ENCODE measurements at places on chromosomes 4 and X. TPM values are rescaled to one million over a fixed set of nuclear protein-coding genes. Genes with fewer than 3 reads are reported as not detected.

- no peak overlapping the region for H3K27ac ChIP-seq
- no peaks in the 10 kb centered on the region for H3K27me3 ChIP-seq
- H3K4me3 ChIP-seq = no peak overlapping the region
Observed at GRCh38 chr4:5760246-5760645, 49.2 kb downstream of the EVC start.

- no peak for DNase-seq
- no peak overlapping the region for H3K4me3 ChIP-seq
- H3K27ac ChIP-seq = no peak overlapping the region
- H3K27me3 ChIP-seq = no peaks in the 10 kb centered on the region
- H3K36me3 ChIP-seq = no peaks in the 10 kb centered on the region
Observed at GRCh38 chr4:39067031-39067430, 5.0 kb downstream of the KLHL5 start.

GRCh38 chrX:40663880-40664630, 16.7 kb upstream of the CXorf38 start:
- no peak overlapping the region for H3K4me3 ChIP-seq
- H3K36me3 ChIP-seq = peaks cover 90% of the 10 kb centered on the region
- DNase-seq = peak; percentile 75
- no peaks in the 10 kb centered on the region for H3K4me1 ChIP-seq
- no peaks in the 10 kb centered on the region for H3K27me3 ChIP-seq

GRCh38 chr4:118124997-118125396, 90.7 kb downstream of the NDST3 start:
- DNase-seq = no peak
- no peak overlapping the region for H3K4me3 ChIP-seq
- no peaks in the 10 kb centered on the region for H3K27me3 ChIP-seq
- H3K27ac ChIP-seq = no peak overlapping the region

DNA sequence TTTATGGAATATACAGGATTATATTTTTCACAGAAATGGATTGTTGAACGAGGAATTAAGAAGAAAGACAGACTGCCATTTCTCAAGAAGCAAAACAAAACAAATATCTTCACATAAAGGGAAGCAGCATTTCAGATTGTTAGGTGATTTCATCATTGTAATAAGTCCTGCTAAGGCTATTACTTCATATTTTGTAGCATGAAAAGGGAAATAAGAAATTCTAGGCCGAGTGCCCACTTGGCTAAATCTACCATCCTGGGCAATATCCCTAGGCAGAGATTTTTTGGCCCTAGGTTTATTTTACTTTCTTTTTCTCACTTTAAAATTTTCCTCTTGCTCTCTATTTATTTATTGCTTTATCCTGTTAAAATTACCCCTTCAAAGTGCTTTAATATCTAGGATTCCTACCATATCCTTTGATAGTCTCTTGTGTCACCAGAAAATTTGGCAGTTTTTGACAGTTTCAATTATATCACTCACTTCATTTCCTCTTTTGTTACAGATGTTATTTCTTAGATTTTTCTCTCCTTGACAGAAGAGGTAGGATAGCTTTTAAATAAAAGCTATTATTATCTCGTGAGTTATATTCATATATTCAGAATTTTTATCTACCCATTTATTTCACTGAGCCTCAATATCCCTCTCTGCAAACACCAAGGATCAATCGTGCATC, 142.3 kb downstream of the PDGFC start:
- no peak overlapping the region for H3K4me3 ChIP-seq
- no peak overlapping the region for H3K27ac ChIP-seq
- DNase-seq = no peak
- H3K36me3 ChIP-seq = no peaks in the 10 kb centered on the region
- H3K4me1 ChIP-seq = no peaks in the 10 kb centered on the region

DNA sequence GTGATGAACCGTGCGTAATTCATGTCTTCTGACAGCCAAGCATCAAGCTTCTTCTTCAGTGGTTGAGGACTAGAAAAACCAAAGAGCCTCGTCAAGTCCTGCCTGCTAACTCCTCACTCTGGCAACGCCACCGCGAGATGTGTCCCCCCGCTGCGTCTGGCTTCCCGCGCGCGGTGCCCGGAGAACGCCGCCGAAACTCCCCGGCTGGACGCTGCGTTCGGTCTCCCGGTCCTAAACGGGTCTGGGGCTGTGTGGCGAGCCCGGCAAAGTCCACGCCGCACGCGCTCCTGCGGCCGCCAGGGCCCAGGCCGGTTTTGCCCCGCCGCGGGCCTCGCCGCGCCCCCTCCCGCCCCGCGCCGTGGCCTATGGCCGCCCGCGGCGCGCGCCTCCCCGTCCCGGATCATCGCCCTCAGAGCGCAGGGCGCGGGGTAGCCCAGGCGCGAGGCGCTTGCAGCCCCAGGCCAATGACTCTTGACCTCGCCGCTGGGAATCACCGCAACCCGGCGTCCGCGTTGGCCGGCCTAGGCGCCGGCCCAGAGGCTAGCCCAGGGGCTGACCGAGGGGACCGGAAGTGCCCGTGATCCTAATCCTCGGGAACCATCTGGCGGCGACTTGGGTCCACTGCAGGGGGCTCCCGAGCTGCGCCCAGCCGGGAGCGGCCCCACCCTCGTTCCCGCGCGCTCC, at the start of gene AADAT:
AADAT (minus strand) TSS at position 289 of the 684 bp plus-strand sequence; CDS start at position 23, 266 bp downstream.
- H3K27ac ChIP-seq = no peak within 1 kb of the TSS
- no peaks in the 10 kb centered on the region for H3K27me3 ChIP-seq
- H3K36me3 ChIP-seq = peaks cover 30% of the 10 kb centered on the region
- peak; percentile 87 for DNase-seq

GRCh38 chrX:134568285-134569016, 89.8 kb downstream of the PLAC1 start:
- DNase-seq = no peak
- no peaks in the 10 kb centered on the region for H3K36me3 ChIP-seq
- no peak overlapping the region for H3K27ac ChIP-seq
- H3K27me3 ChIP-seq = no peaks in the 10 kb centered on the region
- H3K4me1 ChIP-seq = peaks cover 2% of the 10 kb centered on the region

BMX gene
- total RNA-seq = not detected

Measured in H9 (cell line).